ENCODE measurements at places on chromosomes 7 and 10.

DNA sequence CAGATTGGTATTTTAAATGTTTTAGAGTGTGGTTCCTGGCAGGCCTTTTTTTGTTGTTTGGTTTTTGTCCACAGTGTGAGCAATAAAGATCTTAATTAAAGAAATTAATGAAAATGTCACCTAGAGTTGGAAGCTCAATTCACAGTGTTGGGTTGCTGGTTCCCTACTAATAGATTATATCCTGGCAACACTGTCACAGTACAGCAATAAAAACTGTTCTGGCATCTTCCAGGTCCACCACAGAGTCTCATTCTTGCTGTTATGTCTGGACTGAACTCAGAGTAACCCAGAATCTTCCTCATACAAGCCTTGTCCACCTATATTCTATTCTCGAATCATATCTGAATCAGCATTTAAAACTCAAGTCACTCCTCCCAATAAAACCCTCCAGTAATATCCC is 212.4 kb upstream of the LRRTM3 start:
- no peak for DNase-seq

GRCh38 chr10:69716711-69717560 is 84.8 kb upstream of the COL13A1 start:
- peak; percentile 18 for DNase-seq

DNA sequence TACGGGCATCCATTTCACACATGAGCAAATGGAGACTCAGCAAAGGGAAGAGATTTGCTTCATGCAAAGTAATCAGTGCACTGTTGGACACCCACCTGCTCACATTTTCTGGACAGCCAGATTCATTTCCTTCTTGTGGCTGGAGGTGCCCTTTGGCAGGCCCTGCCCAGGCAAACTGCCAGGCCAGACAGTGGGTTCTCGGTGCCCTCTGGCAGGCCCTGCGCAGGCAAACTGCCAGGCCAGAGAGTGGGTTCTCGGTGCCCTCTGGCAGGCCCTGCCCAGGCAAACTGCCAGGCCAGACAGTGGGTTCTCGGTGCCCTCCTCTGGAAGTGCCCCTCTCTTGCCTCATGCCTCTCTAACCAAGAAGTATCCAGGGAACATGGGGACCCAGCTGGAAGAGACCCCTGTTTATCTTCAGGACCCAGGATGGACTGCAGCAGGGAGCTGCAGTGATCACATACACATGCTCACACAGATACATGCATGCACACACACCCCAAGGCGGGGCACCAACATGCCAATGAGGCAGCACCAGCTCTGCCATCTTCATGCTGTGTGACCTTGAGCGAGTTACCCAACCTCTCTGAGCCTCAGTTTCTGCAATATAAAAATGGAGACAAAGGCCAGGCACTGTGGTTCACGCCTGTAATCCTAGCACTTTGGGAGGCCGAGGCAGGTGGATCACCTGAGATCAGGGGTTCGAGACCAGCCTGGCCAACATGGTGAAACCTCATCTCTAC is 67.1 kb downstream of the OAT start:
- no peak for DNase-seq

DNA sequence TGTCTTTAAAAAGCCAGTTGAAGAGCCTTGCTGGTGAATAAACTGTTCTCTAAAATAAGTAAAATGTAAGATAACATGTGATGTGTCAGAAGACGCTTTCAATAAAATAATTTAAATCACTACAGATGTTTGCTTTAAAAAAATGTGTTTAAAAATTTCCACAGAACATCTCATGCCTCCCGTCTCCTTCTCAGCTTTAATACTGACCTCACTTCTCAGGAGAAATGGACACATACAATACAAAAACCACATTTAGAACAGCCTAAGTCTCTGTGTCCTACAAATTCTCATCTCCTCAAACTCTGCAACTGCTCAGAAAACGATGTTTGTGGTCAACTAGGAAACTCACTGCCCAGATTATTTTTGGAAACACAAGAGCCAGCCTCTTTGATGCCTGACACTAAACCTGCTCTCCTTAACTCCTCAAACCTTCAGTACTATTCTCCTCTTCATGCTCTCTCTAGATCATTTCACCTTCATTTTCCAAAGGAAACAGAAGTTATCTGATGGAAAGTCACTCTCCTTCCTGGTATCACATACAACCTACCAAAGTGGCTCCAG is 120.3 kb downstream of the ZNF438 start:
- DNase-seq: no peak

DNA sequence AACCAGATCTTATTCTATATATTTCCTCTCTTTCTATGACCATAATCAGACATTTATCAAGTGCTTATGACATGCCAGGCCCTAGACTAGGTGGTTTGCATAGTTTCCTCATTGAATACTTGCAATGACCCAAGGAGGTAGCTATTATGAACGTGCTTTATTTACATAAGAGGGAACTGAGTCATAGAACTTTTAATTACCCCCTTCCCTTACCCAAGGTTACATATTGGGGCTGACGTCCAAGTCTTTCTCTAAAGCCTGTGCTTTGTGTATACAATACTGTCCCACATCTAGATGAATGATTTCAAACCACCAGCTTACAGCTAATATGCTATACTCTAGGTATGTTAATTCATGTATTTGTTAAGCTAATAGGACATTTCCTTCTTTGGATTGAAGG is 91.9 kb upstream of the NPY start:
- DNase-seq: no peak

- no peak for DNase-seq
Measured at GRCh38 chr10:77756319-77757232, 119.0 kb upstream of the KCNMA1 start.

DNA sequence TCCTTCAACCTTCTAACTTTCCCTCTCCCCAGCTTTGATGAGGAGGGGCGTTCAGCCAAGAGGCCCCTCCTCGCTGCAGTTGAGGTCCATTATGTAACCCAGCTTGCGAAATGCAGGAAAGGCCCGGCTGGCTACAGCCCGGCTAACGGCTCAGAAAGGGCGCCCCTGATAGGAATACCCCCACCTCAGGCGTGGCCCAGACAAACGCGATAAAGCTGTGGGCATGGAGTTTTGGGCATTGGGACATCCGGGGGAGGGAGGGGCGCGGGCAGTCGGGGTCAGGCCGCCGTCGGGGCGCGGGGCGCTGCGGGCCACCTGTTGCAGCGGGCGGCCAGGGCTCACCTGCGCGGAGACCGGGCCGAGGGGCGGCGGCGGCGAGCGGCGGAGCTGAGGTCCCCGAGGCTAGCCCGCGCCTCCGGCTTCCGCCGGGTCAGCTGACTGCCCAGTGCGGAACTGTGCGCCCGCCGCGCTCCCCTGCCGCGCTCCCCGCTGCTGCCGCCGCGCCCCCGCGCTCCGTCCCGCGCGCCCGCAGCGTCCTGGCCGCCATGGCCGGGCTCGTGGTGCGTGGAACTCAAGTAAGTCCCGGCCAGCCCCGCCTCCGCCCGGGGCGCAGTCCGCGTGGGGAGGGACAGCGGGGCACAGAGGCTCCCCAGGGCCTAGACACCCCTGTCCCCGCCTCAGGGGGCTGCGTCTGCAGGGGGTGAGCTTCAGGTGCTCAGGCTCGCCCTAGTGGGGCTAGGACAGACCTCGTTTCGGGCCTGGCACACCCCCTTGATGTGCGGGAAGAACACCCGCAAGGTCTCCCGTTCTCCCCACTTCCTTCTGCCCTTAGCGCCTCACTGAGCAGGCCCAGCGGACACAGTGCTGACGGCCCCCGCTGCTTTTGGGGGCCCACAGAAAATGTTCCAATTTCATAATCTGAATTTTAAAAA is at the start of gene LRMDA:
Gene LRMDA, plus strand, starts transcription at position 445 of the 932 bp plus-strand sequence.
- no peak for DNase-seq

DNA sequence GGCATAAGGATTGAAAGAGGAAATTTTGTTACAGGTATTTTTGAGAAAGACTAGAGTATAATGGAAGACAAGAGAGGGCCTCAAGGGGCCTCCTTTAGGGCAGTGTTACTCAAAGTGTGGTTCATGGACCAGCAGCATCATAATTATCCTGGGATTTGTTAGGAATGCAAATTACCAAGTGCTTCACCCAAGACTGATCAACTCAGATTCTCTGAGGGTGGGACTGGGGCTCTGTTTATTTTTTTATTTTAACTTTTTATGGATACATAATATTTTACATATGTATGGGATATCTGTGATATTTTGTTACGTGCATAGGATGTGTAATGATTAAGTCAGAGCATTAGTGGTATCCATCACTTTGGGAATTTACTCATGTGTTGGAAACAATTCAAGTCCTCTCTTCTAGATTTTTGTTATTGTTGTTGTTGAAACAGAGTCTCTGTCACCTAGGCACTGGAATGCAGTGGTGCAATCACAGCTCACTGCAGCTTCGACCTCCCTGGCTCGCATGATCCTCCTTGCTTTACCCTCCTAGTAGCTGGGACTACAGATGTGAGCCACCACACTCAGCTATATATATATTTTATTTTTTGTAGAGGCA is 2.2 kb upstream of the KCTD7 start:
- no peak for DNase-seq

DNA sequence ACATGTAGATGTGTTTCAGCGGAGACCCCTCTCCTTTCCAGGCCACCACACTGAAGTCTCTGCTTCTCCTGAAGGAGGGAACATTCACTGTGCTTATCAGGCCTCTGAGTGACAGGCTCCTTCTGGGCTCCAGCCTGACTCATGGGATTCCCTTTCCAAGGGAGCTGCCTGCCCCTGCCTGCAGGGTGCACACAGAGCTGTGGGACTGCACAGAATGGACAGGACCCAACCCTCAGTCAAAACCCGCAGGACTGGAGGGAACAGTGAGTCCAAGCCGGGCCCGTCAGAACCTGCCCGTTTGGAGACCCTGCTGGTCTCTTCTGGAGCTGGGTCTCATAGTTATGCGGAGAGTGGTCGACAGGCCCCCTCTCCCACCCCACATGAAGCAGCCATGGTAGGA is 32.6 kb downstream of the PLAC9 start:
- no peak for DNase-seq

DNA sequence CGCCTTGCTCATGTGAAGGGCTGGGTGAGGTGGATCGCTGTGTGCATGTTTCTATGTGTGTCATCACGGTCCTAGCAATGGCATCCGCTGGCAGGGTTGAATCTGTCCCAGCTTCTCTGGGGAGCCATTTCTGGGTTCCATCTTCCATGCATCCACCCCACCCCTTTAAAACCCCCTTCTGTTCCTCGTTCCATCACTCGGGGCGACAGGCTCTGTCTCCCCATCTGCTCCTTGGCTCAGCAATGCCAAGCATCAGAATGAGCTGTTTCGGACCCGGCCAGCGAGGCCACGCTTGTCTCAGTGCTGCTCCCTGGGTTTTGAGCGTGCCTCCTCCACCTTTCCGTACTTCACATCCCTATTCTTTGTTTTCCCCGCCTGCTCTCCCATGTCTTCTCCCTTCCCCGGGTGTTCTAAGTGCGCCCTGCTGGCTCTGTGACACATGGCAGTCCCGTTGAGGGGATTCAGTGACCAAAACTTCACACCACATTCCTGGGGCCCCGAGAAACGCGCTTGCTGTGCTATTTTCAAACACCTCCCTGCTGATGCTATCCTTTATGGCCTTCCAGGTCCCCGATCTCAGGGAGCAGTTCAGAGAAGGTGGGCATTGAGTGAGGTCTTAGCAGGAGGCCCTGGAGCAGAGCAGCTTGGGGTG is 554.1 kb upstream of the FOXK1 start:
- DNase-seq: no peak

DNA sequence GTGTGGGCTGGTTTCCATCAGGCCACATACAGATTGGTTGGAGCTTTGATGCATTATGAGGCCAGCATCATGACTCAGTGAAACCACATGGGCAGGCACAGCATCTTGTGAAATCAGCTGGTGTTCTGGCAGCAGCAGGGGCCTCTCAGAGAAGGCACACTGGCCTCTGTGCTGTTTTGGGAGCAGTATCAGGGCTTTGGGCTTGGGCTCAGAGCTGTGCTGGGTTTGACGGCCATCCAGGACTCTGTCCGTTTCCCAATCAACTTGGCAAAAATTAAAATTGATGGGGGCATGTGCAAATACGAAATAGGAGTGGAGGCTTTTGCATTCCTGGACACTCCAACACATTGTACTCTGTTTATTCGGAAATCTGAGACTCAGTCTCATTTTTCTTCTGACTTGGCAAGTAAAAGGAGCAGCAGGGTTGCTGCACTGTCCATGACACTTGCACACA is 190.9 kb downstream of the BMPER start:
- DNase-seq: no peak

DNA sequence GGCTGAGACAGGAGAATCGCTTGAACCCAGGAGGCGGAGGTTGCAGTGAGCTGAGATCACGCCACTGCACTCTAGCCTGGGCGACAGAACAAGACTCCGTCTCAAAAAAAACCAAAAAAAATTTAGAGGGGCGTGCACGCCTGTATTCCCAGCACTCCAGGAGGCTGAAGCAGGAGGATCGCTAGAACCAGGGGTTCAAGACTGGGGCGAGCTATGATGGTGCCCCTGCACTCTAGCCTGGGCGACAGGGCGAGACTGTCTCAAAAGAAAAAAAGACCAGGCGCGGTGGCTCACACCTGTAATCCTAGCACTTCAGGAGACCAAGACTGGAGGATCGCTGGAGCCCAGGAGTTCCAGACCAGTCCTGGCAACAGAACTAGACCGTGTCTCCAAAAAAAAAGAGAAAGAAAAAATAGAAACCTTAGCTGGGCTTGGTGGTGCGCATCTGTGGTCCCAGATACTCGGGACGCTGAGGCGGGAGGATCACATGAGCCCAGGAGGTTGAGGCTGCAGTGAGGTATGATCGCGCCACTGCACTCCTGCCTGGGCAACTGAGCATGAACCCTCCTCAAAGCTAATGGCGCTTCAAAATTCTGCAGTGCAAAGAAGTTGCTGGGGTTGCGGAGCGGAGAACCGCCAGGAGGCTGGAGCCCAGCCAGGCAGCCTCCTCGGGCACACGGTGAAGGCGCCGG is 382 bp upstream of the MBLAC1 start:
- DNase-seq: no peak

DNA sequence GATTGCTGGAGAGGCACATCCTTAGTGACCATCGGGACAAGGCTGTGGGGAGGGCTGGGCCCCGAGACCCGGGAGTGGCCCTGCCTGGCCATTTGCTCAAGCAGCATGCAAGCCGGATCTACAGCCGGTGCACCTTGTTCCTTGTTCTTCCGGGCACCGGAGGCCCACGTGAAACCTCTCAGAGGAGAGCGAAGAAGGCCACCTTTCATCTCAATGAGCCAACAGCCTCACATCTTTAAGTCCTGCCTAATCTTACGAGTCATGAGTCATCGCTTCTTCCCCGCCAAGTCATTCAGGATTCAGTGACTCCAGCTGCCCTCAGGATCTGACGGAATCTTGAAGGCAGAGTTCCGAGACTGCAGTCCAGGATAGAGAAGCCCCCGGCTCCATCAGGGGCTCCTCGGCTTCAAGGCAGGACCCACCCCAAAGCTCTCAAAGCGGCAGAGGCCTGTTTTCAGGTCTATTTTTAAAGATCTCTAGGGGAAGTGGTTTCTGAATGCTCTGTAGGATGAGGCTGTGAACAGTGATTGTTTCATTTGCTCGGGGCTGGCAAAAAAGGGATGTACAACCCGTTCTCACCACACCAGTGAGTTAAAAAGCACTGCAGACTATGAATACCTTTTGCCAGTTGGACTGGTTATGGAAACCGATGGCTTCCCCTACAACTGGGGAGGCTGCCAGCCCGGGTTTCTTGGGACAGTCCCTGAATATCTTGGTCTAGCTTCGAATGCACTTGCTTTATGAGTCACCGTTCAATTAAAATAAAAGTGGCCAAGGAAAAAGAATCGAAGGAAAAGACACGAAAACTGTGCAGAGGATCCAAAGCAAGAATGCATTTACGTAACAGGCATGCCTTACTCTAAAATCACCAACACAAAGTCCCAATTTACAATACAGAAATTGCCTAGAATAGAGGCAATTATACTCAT is 57.2 kb upstream of the ECHDC3 start:
- DNase-seq: peak; percentile 26

Data from stimulated activated CD8-positive, alpha-beta memory T cell treated with anti-CD3 and anti-CD28 coated beads, Interleukin-4, amount 100 ng/mL, for 4 hours (primary cell).